ENCODE measurements at places on chromosomes 2 and 18.

DNA sequence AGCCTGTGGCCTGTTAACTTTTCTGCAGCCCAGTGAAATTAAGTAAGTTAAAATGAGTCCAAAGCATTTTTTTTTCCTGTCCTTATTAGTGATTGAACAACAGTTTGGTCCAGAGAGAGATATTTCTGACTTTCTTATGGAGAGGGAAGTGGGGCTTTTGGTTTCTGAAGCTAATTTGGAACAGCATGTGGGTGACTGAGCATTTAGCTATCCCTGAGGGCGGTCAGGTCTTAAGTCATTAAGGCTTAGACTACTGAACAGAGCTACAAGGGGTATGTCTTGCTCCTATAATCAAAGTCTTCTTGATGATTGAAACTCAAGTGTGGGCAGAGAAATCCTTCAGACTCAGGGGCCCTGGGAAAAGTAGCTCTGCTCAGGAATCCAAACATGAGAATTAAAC is 14.0 kb downstream of the ARHGAP25 start:
- no peak for DNase-seq

GRCh38 chr2:69588945-69589344 is 54.6 kb downstream of the AAK1 start:
- DNase-seq: no peak

GRCh38 chr2:143123911-143124310 is 5.3 kb upstream of the ARHGAP15 start:
- DNase-seq: no peak

DNA sequence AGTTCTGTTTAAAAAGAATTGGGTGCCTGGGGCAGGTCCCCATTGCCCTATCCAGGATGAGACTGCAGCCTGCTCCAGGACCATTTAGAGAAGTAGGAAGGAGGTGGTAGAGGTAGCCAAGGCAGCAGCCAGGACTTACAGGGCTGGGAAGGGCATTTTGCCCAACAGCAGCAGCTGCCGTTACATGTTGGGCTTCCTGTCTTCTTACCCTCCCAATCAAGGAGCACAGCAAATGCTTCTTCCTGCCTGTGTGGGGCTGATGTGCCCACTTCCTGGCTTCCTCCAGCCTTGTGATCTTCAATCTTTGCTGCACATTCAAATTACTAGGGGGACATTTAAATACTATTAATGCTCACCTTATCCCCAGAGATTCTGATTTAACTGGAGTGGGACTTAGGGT is 112.0 kb downstream of the QPCT start:
- no peak for DNase-seq

DNA sequence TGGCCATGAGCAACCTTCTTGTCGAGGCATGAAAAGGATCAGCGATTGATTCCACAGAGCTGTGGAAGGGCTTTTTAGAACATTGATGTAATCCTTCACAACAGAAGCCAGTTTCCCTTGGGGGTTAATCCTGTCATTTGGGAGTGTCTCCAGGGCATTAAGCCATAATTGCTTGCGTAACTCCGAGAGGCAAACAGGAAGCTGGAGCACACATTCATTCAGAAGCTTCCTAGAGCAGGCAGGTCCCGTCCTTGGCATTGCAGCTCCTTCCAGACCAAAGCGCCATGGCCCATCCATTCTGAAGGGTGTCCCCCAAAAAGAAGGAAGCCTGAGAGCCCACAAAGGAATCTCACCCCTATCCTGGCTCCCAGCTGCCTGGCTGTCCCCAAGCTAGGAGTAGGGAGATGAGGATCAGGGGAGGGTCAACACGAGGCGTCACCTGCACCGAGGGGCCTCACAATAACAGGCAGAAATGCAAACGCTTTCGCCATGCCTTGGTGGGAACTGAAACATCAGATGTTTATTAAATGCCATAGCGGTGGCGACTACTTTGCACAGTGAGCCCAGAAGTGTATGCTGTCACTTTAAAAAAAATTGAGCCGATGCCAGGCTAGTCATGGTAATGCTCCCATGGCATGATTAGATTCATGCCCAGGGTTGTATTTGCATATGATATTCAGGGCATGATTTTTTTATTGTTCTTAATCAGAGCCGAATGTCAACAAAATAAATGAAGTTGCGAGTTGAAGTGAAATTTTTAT is 339.4 kb downstream of the BCL11A start:
- DNase-seq: no peak

GRCh38 chr2:43152186-43152585 is 74.2 kb downstream of the ZFP36L2 start:
- no peak for DNase-seq

- no peak for DNase-seq
Measured at GRCh38 chr18:48027401-48027963, 97.0 kb upstream of the SMAD2 start.

- no peak for DNase-seq
Measured at GRCh38 chr2:173077506-173078177, 2.0 kb downstream of the MAP3K20 start.

DNA sequence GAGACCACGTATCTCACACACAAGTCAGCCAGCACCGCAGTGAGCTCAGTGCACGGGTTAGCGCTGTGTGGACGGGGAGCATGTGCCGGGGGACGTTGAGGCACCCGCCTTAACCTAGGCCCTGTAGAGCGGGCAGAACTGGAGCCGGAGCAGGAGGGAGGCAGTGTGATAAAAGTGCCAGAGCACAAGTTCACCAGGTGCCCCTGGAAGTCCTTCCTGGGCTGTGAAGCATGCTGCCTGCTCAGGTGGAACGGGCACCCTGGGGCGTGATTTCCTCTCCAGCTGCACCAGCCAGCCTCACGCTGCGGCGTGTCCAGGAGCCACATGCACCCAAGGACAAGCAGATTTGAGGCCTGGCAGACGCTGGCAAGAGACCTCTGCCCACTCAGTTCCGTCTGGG is 50.3 kb downstream of the ITGB1BP1 start:
- DNase-seq: no peak

DNA sequence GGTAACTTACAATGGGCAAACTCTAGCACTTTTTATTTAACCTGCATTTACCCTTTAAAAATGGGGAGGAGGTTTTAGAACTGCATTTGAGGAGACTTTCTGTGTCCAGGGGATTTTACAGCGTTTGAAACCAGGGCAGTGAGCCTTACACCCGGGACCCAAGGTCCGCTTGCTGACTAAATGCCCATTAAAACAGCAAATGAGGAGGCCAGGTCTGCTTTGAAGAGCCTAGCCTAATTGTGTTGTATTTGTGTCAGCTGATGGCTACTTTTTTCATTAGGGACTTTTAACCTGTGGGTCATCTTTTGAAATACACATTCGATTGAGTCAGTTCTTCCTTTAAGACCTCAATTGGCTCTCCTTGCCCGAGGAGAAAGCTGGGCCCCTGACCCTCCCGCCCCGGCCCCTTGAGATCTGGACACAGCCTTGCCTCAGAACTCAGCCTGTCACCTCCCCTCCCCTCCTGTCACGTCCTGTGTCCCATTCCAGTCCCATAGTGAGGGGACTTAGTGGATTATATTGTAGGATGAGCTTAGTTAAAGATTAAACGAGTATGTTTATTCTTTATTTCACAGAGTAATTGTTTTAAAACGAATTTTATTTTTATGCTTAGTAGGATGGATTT is 69.0 kb downstream of the KLHL29 start:
- no peak for DNase-seq

GRCh38 chr2:32647180-32647651 is 19.4 kb downstream of the TTC27 start:
- no peak for DNase-seq

DNA sequence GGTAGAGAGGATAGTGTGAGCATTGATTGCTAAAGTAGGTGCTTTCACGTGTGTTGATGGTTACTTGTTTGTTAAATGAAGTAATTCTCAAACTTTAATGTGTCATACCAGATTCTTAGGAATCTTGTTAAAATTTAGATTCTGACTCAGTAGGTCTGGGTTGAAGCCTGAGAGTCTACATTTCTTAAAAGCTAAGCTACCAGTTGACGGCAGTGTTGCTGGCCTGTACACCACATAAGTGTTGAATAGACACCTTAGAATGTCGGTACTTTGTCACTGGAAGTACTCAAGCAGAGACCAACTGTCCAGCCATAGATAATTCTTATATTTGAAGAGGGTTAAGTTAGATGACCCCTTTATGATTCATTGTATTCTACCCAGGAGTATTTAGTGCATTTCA is 79.8 kb downstream of the ACVR2A start:
- no peak for DNase-seq

DNA sequence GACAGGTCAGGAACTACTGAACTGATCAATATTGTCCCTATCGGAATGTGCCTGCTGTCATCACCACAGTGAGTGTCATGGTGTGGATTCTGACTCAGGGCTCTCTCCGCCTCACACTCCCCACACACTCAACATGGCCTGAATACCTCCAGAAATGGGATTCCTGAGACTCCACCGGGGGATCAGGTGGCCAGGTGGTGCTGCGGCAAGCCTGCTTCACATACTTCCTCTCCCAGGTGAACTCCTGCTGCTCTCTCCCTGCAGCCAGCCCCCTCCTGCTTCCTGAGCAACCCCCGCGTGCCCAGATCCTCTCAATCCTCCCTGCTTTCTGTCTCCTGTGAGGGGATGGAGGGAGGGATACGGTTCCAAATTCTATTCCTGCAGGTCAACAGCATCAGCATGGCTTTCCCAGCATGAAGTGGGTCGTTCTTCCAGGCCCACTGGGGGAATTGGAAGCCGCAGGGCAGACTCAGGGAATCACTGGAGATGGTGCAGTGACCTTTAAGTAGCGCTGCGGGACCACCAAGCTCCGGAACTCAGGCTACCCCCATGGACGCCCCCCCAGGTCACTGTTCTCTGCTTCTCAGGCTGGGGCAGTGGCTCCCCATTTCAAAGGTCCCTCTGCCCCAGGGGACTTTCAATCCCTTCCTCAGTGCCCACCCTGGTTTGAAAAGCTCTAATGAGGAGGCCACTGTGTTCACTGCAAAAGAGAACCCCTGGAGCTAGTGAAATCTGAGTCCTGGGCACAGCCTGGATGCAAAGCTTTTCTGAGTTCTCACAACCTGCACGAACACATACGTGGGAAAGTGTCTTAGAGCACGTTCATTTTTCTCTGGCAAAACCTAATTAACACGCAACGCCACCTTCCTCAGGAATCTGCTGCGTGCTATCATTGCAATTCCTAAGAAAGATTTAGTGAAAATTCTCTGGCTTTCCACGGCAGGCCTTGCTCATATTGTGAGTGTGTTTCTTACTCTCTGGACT is 168.4 kb downstream of the ZFP36L2 start:
- no peak for DNase-seq

- DNase-seq: peak; percentile 10
Measured at GRCh38 chr2:183123117-183123958, 905 bp upstream of the NUP35 start.

- no peak for DNase-seq
Measured at GRCh38 chr2:109549016-109549590, 64.7 kb downstream of the SEPTIN10 start.

DNA sequence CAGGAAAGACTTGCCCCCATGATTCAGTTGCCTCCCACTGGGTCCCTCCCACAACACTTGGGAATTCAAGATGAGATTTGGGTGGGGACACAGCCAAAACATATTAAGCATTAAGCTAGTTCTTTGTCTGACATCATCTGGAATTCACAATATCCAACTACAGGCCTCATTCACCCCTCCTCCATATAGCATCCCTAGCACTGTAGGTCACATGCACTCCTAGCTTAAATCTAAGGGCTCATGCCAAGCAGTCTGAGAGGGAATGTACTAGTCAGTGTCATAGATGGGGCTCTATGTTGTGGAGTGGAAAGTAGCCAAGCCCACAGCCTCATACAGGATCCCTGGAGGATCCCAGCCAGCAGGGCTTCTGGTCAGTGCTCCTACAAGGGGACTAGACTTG is 92.1 kb downstream of the IRS1 start:
- no peak for DNase-seq

Measured in left renal pelvis (tissue), 4 donors.